ENCODE measurements at places on chromosomes 13 and 19.
A peak's percentile ranks its signal among the peaks of the same experiment; 100 is the strongest.

DNA sequence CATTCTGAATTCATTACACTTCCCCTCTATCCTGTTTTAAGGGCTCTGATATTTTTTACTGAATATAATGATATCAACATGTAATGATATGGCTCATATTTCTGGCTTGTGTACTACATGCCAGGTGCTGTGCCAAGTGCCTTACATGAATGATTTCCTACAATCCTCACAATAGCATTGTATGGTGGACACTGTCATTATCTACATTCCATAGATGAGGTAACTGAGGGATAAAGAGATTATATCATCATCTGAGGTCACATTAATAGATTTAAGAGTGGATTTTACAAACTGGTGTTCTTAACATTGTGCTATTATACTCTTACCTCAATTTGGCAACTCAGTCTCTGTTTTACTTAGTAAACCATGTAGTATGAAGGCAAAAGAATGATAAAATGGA lies 502.0 kb downstream of the LIG4 start:
- DNase-seq: no peak

- peak; percentile 56 for DNase-seq
Measured at GRCh38 chr13:102870677-102871415, 25.0 kb downstream of the ERCC5 start.

- DNase-seq: no peak
Measured at GRCh38 chr13:38767506-38768265, 80.8 kb downstream of the FREM2 start.

- no peak for DNase-seq
Measured at GRCh38 chr13:89324582-89324981, 1653.4 kb downstream of the SLITRK5 start.

GRCh38 chr13:99601535-99601934 lies 100.3 kb downstream of the TM9SF2 start:
- DNase-seq: peak; percentile 48

DNA sequence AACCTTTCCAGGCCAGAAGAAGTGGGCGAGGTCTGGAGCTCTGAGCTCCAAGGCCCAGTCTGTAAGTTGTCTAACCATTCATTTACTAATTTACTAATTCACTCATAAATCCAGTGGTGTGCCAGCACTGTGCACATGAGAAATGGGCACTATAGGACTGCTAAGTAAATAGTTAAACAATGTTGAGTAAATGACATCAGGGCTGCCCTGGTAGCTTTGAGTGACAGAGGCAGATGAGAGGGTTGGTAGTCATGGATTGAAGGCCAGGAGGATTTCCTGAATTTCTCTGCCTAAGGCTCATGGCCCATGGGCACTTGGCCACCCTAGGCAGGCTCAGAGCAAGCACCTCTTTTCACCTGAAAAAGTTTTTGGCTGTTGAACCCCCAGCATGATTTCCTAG lies 216.9 kb upstream of the RXFP2 start:
- DNase-seq: no peak

GRCh38 chr13:56975647-56976046 lies 165.1 kb upstream of the PRR20A start:
- no peak for DNase-seq

GRCh38 chr19:52221831-52222375 lies 32.1 kb downstream of the PPP2R1A start:
- no peak for DNase-seq

GRCh38 chr13:99432609-99433542 lies 68.4 kb upstream of the TM9SF2 start:
- DNase-seq: peak; percentile 93

DNA sequence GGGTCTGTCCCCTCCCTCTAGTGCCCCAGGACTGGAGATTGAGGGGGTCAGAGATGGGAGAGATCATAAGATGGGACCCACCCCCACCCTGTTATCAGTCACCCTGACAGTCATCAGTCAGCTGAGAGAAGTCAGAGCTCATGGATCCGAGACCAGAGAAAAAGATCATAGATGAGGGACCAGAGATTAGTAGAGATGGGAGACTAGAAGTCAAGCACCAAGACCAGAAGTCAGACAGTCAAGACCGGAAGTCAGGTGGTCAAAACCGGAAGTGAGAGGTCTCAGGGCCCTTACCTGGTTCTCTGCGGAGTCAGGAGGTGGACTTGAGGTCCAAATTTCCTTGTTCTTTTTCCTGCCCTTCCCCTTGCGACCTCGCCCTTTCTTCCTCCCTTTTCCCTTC lies 7.0 kb downstream of the COL5A3 start:
- DNase-seq: no peak

DNA sequence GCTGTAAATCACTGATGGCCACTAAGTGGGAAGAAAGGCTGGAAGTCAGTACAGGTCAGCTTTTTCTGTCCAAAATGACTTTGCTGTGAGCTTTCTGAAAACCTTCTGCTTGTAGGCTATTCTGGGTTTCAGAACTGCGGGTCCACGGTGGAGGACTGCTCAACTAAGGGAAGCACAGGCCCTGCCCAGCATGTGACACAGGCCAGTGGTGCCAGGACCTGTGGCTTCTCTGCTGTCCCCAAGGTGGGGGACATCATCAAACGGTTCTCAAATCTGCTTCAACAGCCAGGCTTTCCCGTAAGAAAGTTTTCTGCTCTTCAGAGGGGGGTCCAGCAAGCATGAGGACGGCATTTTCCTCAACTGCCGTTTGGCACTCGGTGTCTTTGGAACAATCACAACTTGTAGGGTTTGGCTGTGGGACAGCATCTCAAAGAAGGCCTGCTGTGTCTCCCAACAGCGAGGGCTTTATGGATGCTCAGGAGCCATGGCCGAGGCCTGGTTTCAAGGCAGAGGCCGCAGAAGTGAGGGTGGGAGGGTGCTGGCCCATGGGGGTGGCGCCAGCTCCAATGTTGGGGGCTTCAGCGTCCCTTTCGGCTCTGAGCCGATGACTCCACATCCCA lies 3.8 kb downstream of the SGTA start:
- DNase-seq: no peak

DNA sequence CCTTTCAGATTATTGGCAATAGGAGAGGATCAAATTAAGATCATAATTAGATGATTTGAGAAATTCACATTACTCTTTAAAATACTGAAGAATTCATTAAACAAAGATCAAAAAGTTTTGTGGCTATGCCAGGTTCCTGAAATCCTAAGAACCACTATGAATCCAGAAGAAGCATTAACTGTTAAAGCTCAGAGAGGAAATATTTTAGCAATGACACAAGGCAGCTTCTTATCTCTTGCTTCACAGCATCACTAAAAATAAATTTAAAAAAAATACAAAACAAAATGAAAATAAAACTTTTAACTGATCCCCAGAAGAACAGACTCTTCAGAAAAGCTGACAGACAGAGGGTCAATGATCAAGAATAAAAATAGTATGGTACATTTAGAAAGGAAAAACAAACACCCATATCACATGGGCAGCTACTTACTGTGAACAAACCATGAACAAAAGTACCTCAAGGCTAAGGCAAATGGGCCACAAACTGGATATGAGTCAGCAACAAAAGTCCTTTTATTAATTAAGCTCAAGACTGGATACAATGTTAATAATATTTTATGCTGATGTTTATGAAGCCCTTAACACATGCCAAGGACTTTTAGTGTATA lies 19.6 kb downstream of the RNF6 start:
- DNase-seq: no peak

DNA sequence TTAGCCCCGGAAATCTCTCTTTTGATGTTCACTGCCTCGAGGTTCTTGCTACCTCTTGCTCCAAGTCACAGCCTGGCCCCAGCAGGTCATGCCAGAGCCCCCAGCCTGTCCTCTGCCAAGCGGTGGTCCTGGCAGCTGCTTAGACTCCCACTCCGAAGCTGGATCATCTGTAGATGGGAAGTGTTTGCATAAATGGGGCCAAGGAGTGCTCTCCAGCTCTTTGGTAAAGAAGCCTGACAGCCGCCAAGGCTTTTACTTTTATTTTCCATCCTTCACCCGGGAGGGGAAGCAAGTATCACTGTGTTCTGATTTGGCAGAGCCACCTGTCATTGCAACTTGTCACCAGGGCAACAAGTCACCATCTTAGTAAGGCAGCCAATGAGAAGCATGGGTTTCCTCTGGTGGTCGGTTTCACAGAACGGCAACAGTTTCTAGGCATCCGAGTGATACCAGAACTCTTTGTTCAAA lies 10.6 kb upstream of the RETN start:
- DNase-seq: peak; percentile 70

- no peak for DNase-seq
Measured at GRCh38 chr13:99383946-99384345, 76.7 kb upstream of the GPR183 start.

DNA sequence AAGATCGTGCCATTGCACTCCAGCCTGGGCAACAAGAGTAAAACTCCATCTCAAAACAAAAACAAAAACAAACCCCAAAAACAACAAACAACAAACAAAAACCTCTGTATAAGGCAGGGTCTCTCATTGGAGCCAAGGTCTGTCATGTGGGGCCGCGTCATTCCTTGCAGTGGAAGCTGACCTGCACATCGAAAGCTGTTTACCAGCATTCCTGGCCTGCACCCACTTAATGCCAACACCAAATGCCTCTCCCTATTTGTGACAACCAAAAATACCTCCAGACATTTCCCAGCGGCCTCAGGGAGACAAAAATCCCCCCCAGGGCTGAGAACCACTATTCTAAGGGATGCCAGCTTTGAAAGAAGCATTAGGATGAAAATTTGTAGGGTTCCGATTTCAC lies 1.2 kb downstream of the CPAMD8 start:
- DNase-seq: no peak

- peak; percentile 64 for DNase-seq
Measured at GRCh38 chr13:99237981-99238662, 20.1 kb downstream of the GPR18 start.

GRCh38 chr13:78852709-78853108 lies 193.8 kb upstream of the OBI1 start:
- DNase-seq: no peak

DNA sequence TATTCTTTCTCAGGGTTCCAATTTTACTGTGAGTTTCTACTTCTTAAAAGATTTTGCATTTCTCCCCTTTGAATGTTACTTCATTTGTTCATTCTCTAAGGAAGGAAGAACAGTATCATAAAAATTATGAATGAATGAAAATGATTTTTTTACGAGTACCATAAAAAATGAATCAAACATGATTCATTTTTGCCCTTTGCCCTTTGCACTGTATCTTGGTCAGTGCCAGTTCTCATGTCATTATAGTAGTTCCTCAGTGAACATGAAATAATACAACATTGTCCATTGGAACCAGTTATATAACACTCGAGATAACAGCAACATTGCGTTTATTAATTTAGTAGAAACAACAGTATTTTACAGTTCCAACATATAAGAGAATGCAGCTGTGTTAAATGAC lies 28.8 kb downstream of the FLT1 start:
- DNase-seq: no peak

GRCh38 chr13:28447989-28448388 lies 46.9 kb downstream of the FLT1 start:
- no peak for DNase-seq

GRCh38 chr19:18418029-18418482 lies 1.1 kb upstream of the SSBP4 start:
- no peak for DNase-seq

- DNase-seq: no peak
Measured at GRCh38 chr13:95457294-95457693, 95.2 kb upstream of the CLDN10 start.

GRCh38 chr13:108306860-108307259 lies 37.3 kb downstream of the TNFSF13B start:
- DNase-seq: peak; percentile 33

GRCh38 chr13:85671336-85671735 lies 127.9 kb downstream of the SLITRK6 start:
- DNase-seq: no peak

DNA sequence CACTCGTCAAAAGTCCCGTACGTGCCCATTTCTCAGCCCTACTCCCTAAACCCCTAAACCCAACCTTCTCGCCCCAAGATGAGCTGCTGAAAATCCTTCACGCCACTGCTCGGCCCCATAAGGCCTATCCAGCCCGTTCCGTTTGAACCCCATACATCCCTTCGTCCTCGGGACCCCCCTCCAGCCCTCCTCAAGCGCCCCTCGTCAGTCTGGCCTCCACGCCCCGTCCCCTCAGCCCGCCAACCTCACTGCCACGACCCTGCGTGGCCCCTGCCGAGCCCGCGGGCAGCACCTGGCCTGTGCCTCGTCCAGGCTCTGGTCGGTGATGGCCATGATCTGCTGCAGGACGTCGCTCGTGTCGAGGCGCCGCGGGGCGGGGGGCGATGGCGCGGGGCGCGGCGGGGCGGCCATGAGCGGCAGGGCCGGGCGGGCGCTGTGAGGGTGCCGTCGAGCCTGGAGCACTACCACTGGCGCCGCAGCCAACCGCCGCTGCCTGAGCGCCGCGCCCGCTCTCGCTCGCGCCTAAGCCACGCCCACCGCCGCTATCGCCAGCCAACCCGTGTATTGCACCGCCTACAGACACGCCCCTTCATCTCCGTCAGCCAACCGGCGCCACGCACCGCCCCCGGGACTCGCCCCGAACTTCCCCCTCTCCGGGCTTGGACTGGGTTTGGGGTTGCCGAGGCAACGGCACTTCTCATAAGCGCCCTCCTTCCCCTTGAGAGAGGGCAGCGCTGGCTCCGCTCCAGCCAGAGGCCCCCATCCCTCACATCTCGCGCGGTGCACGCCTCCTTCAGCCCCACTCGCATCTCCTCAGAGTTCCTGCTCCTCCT lies at the start of gene PBX4:
Gene PBX4 (minus strand): TSS at position 469 of the 833 bp plus-strand sequence. CDS start 58 bp downstream, at position 411.
- DNase-seq: peak; percentile 99

GRCh38 chr13:72104656-72105180 lies 237.7 kb upstream of the DACH1 start:
- no peak for DNase-seq

DNA sequence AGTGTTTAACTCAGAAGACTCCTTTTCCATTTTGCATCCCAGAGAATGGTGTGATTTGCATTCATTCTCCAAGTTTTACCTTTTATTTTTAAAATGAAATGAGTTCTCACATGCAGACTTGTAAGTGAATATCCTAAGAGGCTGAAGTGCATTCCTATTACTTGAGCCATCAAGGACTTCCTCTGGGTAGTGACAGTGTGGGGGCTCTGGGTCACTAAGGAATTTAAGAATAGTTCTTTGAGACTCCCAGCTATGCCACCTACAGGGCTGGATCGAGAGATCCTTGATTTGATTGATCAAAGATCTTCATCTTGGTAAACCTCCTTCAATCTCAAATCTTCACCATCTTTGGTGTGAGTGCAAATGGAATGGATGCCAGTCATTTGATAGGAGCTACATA lies 36.3 kb upstream of the SLC10A2 start:
- no peak for DNase-seq

DNA sequence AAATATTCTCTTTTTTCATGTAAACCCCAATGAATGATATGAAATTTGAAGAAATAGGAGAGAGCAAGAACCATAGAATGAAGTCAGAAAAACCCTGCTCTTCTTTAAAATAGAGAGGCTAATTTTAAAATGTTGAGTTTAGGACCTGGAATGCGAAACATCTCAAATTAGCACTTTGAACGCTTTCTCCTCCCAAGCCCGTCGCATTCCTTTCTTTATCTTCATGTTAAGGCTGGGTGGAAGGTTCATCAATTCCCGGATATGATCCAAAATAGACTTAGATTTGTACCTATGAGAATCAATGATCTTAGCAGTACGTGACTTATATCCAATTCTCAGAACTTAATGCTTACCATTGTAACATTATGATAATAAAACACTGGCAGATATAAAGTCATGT lies 24.1 kb upstream of the LGALS16 start:
- no peak for DNase-seq

GRCh38 chr13:48891586-48891985 lies 84.1 kb upstream of the FNDC3A start:
- DNase-seq: no peak
